ENCODE measurements at places on chromosomes 2 and 18.

DNA sequence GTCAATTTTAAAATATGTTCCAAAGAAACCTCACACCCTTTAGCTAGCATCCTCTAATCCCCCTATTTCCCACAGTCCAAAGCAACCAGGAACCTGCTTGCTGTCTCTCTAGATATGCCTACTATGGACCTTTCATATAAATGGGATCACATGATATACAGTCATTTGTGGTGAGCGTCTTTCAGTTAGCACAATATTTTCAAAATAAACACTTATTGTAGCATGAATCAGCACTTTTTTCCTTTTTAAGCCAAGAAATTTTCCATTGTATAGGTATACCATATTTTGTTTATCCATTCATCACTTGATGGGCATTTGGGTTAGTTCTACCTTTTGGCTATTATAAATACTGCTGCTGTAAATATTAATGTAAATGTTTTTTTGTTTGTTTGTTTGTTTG lies 223.0 kb upstream of the DOK6 start:
- DNase-seq, result no peak

GRCh38 chr2:46798998-46799698 lies 116.5 kb downstream of the MCFD2 start:
- DNase-seq, result no peak

GRCh38 chr18:2935438-2936192 lies 77.3 kb downstream of the LPIN2 start:
- DNase-seq, result peak; percentile 32

DNA sequence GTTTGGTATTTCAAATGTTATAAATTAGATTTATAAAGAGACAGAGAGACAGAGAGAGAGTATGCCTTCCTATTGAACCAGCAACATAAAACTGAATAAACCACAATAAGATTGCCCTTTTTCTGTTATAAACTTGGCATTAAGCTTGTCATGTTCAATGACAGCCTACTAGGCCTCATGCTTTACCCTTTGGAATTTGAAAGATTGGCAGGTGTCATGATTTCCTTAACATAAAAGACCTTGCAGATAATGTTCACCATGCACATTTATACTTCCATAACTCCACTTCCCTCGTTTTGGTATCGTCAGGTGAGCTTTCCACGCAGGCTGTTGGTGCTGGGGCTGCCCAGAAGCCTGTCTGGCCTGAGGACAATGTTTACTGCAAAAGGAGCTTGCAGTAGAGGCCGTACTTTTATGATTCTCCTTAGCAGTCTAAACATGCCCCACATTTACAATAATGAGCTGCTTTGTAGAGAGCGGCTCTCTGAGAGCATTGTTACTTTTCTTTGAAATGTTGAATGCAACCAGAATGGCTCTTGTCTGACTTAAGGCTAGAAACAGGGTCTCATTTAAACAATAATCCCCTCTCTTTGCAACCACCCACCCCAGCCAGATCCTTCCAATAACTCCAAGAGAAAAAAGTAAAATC lies 379.1 kb upstream of the ATP5MC3 start:
- no peak for DNase-seq

DNA sequence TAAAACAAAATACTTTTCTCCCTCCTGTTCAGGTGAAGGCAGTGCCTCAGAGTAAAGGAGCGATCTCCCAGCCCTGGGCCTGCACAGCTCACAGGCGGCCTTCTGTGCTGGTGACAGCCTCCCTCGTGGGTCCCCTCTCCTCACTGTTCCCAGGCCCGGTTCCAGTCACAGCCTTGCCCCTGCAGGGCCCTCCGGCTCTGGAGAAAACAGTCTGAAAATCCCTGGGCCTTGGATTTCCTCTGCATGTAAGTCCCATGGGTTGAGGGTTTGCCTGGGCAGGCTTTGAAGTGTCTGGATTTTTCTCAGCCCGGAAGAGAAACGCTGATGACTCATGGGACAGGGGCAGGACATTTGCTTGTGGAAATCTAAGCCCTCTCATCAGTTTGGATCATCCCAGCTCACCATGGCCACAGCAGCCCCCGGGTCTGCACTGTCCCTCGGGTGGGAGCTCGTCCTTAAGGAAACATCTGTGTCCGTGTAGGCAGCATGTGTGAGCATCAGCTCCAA lies 186.1 kb upstream of the RAB12 start:
- peak; percentile 75 for DNase-seq

DNA sequence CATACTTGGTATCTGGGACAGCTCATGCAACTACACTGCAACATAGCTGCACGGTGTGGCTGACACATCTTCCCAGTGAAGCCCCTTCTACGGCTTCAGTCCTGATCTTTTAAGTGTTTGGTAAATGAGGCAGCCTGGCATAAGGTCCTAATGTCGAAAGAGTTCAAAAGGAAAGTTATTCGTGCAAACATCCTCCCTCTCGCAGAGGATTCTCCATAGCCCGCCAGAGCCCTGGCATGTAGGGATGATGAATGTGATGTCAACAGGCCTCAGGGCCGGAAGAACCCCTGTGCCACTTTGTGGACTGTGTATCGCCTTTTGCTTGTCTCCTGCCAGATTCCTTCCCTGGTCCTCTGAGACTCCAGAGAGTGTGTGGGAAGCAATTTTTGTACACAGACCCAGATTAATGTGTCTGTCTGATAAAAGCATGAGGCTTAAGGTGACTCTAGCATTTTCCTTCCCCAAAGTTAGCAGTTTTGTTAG lies 88.5 kb downstream of the SOCS6 start:
- no peak for DNase-seq

Data from EL (cell line).